ENCODE measurements at places on chromosomes 7 and 10. TPM values are rescaled to one million over a fixed set of nuclear protein-coding genes. Genes with fewer than 3 reads are reported as not detected.

- DNase-seq = no peak
These were observed 304.8 kb downstream of the POM121L12 start for GRCh38 chr7:53340220-53340619.

DNA sequence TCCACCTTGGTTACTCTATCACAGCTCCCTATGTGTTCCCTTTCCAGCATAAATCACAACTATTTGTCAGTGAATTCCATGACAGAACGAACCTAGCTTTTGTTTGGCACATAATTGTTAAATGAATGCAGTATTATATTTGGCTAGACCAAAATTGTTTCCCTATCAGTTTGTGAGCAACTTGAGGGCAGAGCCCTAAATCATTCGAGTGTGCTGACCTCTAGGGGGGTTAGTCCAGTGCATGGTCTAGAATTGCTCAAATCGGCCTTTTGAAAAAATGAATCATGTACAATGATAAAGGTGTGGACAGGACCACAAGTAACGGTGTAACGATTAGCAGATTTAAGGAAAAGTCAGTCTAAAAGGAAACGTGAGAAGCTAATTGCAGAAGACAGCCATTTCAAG lies 475 bp upstream of the NRBF2 start:
- no peak for DNase-seq

GRCh38 chr10:80530251-80530650 lies 7.5 kb upstream of the SH2D4B start:
- DNase-seq = peak; percentile 68

DNA sequence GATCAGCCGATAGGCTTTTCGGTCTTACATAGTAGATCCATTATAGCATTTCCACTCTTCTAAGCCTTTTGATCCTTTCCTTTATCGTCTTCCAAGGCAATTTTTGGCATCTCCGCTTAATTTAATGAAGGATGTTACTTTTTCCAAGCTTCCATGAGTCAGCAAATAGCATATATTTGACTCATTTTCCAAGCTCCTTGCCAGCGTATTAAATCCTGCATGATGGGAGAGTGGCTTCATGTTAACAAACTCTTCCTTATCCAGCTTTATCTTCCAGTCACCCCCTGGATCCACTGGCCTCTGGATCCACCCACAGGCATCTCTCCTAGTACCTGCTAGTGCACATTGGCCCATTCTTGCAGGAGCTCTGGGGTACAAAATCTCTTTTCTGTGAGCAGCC lies 13.0 kb downstream of the OR9A2 start:
- no peak for DNase-seq

DNA sequence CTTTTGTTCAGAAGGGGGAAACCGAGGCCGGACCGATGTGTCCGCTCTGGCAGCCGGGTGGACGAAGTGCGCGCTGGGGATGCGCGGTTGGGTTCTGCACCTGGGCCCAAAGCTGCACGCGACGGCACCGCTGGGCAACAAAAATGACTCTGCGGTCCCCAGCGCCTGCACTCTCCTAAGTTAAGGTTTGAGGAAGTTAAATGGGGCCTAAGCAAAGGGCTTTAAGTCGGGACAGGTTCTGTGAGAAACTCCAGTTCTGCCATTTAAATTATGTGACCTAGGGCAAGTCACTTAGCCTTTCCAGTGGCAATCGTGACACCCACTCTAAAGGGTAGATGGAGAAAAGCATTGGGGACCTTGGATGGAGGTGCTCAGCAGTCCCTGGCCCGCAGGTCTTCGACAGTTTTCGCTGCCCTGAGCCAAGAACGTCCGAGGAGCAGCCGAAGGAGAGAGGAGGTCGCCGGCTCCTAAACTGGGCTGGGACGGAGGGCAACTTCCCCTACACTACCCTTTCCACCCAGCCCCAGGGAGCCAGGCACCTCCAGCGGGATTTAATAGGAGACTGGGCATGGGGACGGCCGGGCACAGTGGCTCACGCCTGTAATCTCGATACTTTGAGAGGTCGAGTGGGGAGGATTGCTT lies 534 bp upstream of the ACBD5 start:
- peak; percentile 52 for DNase-seq

DNA sequence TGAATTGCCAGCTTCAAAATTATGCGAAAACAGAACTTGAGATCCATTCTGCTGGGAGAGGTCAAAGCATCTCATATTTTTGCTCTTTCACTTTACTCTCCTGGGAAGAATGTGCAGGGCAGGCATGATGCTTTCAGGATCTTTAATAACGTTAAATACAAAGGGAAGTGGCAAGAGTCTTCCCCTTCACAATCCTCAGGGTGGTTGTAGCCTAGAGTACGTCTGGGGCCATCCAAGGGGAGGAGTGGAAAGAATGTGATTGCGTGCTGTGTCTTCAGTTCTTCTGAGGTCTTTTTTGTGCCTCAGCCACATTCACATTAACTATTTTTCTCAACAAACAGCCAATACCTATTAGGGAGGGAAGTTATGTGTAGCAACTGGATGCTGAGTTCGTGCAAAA lies 207.3 kb downstream of the HGF start:
- DNase-seq = no peak

DNA sequence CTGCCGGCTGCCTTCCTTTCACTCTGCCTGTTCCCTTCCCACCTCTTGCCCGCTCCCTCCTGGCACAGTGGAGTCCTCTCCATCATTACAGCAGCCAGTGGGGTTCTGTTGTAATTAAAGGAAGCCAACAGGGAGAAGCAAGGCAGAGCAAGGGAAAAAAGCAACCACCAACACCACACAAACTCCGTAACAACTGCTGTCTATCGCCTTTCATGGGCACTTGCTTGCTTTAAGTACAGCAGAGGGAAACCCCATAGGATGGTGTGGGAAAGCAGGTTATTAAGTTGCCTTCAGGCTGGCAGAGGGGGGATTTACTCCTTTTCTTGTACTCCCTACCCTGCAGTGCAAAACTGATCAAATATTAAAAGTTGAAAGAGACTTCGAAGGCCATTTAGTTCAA lies 22.0 kb downstream of the SORCS3 start:
- DNase-seq = no peak

DNA sequence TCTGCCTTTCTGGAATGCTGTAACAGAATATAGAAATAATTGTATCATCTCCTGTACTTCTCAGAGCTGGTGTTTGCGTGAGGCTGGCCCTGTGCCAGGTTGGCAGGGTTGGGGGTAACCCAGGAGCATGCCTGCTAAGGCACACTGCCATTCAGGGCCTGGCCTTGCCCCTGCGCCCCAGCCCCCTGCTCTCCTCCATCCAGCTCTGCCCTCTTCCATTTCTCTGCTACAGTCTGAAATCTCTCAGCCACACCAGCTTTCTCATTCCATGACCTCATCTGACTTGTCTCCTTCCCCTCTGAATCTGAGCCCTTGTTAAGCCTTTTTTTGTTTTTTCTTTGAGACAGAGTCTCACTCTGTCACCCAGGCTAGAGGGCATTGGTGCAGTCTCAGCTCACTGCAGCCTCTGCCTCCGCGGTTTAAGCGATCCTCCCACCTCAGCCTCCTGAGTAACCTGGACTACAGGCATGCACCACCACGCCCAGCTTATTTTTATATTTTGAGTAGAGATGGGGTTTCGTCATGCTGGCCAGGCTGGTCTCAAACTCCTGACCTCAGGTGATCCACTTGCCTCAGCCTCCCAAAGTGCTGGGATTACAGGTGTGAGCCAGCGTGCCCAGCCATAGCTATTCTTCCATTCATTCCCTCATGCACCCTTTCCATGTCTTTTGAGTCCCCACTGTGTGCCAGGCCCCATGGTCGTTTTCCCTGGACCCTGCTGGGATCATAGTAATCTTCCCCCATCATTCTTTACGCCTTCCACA lies 206.8 kb downstream of the CUX1 start:
- DNase-seq = no peak

- DNase-seq = no peak
These were observed 386.7 kb upstream of the NPVF start for GRCh38 chr7:25615003-25615402.

DNA sequence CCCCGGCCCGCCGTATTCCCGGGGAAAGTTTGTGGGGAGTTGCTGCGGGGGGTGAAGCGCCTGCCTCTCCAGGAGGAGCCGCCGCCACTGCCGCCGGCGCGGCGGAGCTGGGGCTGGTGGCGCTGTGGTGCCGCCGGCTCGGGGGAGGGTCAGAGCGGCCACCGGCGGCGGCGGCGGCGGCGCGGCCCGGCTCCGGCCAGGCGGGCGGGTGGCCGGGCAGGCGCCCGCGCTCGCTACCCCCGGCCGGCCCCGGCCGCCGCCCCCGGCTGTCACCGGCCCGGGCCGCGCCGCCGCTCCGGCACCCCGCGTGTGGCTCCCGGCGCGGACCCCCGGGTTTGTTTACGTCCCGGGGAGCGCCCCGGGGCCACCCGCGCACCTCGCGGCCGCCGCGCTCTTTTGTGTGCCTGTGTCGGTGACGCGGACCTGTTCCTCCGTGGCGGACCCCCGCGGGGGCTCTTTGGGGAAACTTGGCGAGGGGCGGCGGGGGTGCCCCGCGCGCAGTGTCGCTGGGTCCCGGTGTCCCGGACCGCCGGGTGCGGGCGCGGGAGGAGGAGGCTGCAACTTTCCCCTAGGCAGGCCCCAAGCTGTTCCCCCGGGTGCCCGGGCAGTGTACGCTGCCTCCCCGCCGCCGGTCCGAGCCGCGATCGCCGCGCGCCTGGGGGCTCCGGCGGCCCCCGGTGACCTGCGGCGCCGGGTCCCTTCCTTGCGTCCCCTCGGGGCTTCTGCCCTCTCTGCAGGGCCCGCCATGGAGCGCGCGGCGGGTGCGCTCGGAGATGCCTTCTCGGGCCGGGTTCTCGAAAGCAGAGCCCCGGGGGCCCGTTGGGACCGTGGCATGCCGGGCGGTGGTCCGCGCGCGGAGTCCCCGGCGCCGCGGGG lies 593 bp upstream of the CUX1 start:
- DNase-seq = peak; percentile 87

GRCh38 chr7:84291756-84292155 lies 97.2 kb upstream of the SEMA3A start:
- DNase-seq = no peak

- DNase-seq = no peak
These were observed 68.9 kb upstream of the CARD11 start for GRCh38 chr7:3112479-3113134.

DNA sequence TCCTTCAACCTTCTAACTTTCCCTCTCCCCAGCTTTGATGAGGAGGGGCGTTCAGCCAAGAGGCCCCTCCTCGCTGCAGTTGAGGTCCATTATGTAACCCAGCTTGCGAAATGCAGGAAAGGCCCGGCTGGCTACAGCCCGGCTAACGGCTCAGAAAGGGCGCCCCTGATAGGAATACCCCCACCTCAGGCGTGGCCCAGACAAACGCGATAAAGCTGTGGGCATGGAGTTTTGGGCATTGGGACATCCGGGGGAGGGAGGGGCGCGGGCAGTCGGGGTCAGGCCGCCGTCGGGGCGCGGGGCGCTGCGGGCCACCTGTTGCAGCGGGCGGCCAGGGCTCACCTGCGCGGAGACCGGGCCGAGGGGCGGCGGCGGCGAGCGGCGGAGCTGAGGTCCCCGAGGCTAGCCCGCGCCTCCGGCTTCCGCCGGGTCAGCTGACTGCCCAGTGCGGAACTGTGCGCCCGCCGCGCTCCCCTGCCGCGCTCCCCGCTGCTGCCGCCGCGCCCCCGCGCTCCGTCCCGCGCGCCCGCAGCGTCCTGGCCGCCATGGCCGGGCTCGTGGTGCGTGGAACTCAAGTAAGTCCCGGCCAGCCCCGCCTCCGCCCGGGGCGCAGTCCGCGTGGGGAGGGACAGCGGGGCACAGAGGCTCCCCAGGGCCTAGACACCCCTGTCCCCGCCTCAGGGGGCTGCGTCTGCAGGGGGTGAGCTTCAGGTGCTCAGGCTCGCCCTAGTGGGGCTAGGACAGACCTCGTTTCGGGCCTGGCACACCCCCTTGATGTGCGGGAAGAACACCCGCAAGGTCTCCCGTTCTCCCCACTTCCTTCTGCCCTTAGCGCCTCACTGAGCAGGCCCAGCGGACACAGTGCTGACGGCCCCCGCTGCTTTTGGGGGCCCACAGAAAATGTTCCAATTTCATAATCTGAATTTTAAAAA lies at the start of gene LRMDA:
TSS of gene LRMDA (plus strand) at position 445 of the 932 bp plus-strand sequence.
- DNase-seq = peak; percentile 85

GRCh38 chr10:55822096-55822495 lies 539.0 kb downstream of the ZWINT start:
- no peak for DNase-seq

DNA sequence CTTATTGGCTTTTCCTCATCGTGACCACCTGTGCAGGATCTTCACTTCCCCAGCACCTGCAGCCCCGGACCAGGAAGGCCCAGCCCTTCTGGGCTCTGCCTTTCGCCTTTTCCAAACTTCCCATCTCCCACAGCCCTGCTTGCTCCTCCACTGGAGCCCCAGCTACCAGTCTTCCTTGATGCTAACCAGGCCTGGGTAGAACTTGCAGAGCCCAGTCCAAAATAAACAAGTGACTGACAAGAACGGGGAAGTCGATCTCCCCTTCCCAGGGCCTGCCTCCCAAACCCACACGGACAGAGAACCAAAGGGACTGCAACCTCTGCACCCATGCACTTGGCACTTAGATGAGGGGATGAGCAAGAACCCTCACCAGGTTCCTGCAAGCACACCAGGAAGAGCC lies 154.9 kb upstream of the C7orf33 start:
- no peak for DNase-seq

GRCh38 chr10:5560142-5560816 lies 35.5 kb downstream of the CALML3 start:
- peak; percentile 47 for DNase-seq

DNA sequence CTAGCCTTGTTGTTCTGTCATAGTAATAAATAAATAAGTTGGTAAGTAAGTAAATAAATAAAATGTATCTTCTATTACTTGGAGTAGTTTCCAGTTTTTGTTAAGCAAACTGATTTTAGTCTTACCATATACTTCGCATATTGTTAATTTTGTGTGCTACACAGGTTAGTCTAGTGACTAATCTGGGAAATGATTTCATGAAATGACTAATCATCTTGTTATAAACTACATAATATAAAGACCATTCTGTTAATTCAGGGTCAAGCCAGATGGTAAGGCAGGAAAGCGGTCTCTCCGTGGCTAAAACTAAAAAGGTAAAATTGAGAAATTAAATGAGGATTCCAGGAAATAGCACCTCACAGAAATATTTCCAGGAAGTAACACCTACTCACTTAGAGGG lies 58.5 kb upstream of the FOXP2 start:
- no peak for DNase-seq

DNA sequence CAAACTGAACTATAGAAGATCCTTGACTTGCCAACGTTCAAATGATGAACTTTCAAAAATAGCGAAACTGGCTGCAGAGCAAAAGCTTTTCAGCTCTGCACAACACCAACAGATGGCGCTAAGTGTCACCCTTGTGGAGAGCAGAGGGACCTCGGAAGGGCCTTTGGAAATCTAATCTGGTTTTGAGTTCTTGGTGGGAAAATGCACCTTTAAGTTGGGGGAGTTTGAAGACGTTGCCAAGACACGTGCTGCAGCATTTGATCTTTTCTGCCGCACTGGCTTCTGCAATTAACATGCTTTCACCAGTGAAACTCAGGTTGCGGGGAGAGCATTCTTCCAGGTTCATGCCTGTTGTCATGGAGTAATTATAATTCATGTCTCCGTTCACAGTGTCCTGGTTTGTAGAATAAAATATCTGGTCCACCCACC lies 26.3 kb upstream of the WDR11 start:
- DNase-seq = peak; percentile 64

The TPST1 gene
- 20.4 TPM for total RNA-seq

The NYAP1 gene
- 5.5 TPM for total RNA-seq

The BRI3 gene
- total RNA-seq = 32.8 TPM

The ELFN1 gene
- total RNA-seq = 16.0 TPM

The ACSL5 gene
- total RNA-seq = not detected

The CLDN4 gene
- 2.0 TPM for total RNA-seq
